ENCODE measurements at places on chromosomes 5 and 9.
A peak's percentile ranks its signal among the peaks of the same experiment; 100 is the strongest.

GRCh38 chr5:138542180-138542955 is 668 bp downstream of the ETF1 start:
- peak; percentile 4 for DNase-seq

GRCh38 chr9:91421128-91421765 is 2.4 kb downstream of the NFIL3 start:
- DNase-seq, result no peak

DNA sequence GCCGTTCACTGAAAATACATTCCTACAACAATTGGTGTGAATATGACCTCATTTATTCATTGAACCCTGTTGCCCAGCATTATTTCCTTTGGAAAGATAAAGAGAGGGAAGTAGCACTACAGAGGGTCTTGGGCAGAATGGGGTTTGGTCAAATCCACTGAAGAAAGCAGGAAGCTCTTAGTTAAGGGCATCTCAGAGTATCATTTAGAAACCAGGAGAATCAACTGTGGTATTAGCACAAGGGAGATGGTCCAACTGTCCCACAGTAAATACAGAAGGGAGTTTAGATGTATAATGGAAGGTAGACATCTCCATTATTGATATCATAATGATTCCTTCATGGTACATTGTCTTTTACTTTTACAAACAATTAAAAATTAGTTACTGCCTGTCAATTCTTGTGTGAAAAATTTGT is 47.1 kb downstream of the LIX1 start:
- no peak for DNase-seq

- DNase-seq, result no peak
These were observed 375.6 kb upstream of the CLINT1 start for GRCh38 chr5:158234323-158235158.

DNA sequence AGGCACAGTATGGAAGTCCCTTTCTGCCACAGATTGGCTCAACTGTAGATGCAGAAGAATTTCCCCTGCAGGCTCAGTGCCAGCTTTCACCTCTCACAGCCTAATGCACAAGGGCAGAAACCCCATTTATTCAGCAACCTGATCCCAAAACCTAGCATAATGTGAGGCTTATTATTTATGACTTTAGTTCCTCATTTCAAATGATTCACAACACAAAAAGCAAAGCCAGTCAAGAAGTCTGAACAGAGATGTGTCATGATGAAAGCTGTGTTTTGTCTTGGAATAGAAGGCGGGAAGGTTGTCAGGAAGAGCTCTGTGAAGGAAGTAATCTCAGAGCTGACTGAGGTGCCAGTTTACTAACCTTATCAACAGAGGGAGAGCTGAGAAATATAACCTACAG is 369.7 kb downstream of the LRRC70 start:
- no peak for DNase-seq

DNA sequence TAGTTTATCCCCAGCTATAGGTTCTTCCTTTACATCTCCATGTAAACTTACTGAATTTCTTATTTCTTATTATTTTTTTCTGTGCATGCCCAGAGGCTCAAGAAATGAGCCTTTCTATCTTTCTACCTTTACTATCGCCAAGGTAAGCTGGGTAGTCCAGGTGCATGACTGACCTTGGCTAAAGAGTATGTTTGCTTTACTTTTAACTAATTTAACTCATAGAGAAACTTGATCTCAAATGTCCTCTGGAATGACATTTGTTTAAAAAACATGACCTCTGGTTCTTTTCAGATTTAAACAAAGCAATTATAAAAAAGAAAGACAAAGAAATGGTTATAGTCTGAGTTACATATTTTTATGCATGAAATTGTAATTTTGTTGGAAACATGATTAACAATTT is 397 bp downstream of the C6 start:
- no peak for DNase-seq

DNA sequence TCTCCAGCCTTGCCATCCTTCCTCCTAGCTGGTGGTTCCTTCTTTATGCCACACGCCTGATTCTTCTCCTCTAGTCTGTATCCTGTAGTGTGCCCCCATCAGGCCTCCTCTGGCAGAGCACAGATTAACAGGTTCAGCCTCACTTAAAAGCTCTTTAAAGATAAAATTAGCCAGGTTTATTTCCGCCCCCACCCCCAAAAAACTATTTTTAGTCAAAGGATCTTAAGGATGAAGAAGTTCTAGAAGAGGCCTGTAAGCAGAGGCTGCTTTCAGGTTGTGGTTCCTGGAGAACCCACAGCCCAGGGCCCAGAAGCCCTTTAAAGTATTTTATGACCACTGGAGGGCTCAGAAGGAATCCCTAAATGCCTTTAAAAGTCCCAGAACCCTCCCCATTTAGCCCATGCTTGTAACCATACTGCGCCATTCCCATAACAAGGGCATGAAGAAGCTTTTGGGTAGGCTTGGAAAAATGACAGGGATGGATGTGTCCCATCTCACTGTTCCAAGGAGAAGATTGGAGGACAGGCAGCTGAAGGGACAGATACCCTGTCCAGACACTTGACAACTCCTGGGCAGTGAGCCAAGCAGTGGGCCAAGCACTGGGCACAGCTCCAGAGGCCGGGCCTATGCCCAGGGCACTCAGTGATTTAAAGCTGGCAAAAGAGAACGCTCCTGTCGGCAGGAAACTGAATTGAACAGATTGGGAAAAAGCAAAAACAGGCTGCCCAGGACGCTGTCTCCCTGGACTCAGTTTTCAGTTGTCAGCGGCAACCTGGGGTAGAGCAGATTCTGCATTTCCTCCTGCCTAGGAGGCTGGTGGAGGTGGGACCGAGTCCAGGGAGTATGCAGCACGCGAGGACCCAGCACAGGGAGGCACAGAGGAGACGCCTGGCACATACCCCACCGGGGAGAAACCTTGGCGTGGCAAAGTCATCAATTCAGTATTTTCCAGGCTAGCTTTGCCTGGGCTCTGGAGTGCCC is 106.3 kb upstream of the SSBP2 start:
- peak; percentile 5 for DNase-seq

- DNase-seq, result no peak
These were observed 170.1 kb upstream of the ZNF618 start for GRCh38 chr9:113705928-113706519.

DNA sequence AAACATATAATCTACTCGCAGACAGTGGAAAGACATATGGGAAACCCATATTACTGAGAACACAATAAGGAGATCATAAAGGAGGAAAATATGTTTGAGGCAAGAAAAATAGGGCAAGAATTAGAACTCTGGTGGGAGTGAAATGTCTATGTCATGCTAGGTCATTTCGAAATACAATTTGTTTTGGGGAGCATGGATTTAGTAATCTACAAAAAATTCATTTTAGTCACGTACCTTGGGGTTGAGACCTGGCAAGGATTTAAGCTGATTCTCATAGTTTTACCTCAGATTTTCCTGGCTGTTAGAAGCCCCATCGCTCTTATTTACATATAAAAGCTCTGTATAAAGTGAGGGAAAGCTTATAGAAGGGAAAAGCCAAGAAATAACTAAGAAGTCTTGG is 11.5 kb upstream of the CSNK1G3 start:
- DNase-seq, result no peak

- peak; percentile 37 for DNase-seq
These were observed 454 bp downstream of the NELFB start for GRCh38 chr9:137255448-137256114.

GRCh38 chr5:147482706-147483180 is 27.1 kb downstream of the DPYSL3 start:
- no peak for DNase-seq

GRCh38 chr5:34533582-34534522 is 122.3 kb upstream of the RAI14 start:
- DNase-seq, result peak; percentile 57

- no peak for DNase-seq
These were observed at the start of gene PCDHB12 for GRCh38 chr5:141208478-141208877. PCDHB12 (plus strand) TSS chr5:141208719; CDS start chr5:141208908, 189 bp downstream.

- no peak for DNase-seq
These were observed 1.4 kb downstream of the MZB1 start for GRCh38 chr5:139388198-139388821.

DNA sequence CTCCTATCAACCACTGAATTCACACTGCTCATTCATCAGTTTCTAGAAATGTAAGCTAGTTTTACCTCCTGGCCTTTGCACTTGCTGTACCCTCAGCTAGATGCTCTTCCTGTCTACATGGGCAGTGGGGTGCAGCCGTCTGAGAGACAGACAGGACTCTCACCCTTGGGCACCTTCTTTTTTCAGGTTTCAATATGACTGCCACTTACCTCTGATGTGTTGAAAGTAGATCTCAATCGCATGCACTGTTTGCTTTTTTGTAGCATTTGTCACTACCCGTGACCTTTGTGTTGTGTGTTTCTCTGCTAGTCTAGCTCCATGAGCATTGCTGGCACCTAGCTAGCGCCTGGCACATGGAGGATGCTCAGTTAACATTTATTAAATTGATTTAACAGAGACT is 403.1 kb upstream of the TRPC7 start:
- peak; percentile 1 for DNase-seq

DNA sequence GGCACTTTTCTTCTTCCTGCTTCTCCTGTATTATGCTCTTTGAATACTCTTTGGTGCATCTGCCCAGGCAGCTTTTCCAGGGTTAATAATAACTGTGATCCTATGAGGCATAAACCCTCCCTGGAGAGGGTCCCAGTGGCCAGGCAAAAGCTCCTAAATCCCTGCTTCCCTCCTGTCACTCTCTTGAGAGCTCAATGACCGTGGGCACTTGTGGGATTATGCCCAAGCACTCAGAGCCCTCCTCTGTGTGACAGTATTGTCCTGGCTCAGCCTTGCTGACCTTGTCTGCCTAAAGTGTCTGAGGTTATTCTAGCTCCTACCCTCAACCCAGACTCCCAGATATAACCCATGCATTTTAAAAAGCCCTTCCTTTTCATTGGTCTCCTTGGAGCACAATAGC is 51.9 kb downstream of the GALNT10 start:
- no peak for DNase-seq

DNA sequence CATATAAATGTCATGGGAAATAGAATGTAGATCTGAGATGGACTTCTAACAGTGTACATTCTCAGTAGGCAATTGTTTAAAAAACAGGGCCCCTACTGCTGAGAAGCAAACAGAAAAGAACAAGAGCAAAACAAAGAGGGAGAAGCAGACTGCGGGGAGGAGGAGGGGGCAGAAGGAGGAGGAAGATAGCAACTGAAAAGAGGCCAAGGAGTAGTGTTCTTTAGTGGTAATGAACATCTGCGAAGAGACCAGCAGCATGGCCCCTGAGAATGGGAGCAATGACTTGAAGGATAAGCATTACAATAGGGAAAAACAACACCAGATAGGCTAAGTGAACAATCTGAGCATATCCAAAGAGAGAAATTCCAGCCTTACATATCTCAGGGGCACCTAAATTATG is 36.8 kb downstream of the HAPLN1 start:
- no peak for DNase-seq

DNA sequence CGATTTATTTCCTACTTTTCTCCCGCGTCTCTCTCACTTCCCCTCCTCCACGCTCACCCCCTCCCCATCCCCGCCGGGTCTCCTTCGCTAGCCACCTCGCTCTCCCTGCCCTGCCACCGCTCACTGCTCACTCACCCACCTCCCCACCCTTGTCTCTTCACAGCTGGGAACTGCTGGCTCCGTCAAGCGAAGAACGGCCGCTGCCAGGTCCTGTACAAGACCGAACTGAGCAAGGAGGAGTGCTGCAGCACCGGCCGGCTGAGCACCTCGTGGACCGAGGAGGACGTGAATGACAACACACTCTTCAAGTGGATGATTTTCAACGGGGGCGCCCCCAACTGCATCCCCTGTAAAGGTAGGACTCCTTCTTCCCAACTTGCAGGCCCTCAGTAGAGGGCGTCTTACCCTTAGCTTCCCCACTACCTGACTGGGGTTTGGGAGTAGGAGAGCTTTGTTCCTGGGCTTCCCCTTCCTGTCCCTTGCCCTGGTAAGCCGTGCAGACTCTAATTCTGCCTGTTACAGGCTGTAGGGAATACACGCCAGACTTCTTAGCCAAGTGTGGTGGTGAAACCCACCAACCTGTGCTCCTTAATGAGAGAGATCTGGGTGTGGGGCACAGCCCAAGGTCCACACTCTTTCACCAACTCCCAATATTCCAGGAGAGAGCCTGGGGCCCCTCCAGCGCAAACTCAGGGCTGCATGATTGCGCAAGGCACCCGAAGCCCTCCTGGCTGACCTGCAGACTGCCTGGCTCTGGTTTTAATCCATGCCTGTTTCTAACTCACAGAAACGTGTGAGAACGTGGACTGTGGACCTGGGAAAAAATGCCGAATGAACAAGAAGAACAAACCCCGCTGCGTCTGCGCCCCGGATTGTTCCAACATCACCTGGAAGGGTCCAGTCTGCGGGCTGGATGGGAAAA is 2.5 kb downstream of the FST start:
- no peak for DNase-seq

- DNase-seq, result no peak
These were observed 33.1 kb upstream of the PRXL2C start for GRCh38 chr9:96688187-96688586.

- no peak for DNase-seq
These were observed 171.6 kb downstream of the FAM174A start for GRCh38 chr5:100706776-100707175.

DNA sequence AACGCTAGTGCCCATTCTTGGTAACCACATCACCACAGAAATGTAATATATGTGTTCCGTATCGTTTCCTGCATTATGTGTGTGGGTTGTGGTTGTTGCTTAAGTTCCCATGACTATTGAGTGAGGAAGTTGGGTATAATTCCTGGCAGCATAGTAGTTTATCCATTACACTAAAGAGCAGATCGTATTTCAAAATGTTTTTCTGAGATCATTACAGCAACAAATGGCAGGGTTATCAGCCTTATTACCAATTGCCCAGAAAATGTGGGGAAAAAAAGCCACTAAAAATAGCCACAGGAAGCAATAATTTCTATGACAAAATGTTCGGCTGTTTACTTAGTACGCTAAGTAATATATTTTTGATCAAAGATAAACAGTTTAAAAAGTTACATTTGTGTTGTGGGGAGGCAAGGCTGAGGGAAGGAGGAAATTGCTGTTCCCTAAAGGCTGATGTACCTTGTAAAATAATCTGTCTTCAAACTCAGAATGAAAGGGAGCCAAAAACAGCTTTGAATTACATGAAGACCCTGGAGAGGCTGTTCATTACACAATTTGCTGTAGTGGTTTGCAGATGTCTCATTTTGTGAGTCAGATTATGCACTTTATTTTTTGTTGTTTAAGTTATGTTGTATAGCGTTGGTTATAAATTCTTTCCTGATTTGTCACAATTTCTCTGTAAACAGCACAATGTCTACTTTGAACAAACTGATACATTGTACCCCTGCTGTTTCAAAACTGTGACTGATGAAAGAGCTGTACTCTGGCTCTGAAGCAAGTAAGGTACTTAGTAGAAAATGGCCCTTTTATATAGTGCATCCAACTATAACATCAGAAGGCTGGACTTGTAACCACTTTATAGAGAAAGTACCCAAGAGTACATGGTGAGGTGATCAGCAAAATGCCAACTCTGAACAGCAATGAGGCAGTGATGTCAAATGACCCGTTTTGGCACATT is 1028.5 kb downstream of the NR2F1-AS1 start:
- no peak for DNase-seq
